Activated T-cell treated with anti-CD3 and anti-CD28 coated beads for 48 hours (primary cell): ENCODE measurements at places on chromosomes 1 and 21.

GRCh38 chr1:50378770-50379169 lies 44.5 kb downstream of the DMRTA2 start:
- no peak for DNase-seq

- DNase-seq: no peak
Observed at GRCh38 chr1:165420655-165421054, 24.3 kb downstream of the RXRG start.

GRCh38 chr1:111618961-111619634 lies 491 bp upstream of the RAP1A start:
- no peak for DNase-seq

- no peak for DNase-seq
Observed at GRCh38 chr1:166811691-166812090, 27.6 kb upstream of the POGK start.

DNA sequence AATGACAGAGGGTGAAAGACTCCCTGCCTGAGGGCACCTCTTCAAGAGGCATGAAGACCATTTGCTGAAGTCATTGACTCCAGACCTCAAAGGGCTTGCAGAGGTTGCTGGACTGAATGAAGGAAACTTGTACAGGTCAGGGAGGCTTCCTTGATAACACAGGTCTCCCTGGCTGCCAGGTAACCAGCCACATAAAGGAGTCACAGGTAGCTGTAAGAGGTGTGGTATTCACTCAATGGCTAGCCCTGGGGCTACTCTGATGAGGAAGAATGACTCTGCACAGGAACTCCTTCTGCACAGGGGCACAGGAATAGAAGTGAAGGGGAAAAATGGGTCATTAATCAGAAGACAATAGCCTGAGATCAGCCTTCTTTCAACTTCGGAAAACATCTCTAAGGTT lies 187.5 kb downstream of the LMX1A start:
- no peak for DNase-seq

GRCh38 chr1:16067127-16067768 lies 6.2 kb downstream of the FAM131C start:
- DNase-seq: no peak

- peak; percentile 36 for DNase-seq
Observed at GRCh38 chr1:39666772-39667171, 5.1 kb downstream of the NT5C1A start.
